ENCODE measurements at places on chromosomes 12 and 14. TPM values are rescaled to one million over a fixed set of nuclear protein-coding genes. Genes with fewer than 3 reads are reported as not detected.

- peak; percentile 38 for DNase-seq
Measured at GRCh38 chr12:125610971-125611370, 545.7 kb downstream of the AACS start.

GRCh38 chr12:27025116-27025515 is 2.8 kb downstream of the MED21 start:
- DNase-seq, result no peak

The TAS2R19 gene
- 7.8 TPM for total RNA-seq

- DNase-seq, result no peak
Measured at GRCh38 chr12:104577581-104577981, 120.8 kb downstream of the CHST11 start.

GRCh38 chr14:95068080-95068479 is 89.2 kb downstream of the DICER1 start:
- no peak for DNase-seq

DNA sequence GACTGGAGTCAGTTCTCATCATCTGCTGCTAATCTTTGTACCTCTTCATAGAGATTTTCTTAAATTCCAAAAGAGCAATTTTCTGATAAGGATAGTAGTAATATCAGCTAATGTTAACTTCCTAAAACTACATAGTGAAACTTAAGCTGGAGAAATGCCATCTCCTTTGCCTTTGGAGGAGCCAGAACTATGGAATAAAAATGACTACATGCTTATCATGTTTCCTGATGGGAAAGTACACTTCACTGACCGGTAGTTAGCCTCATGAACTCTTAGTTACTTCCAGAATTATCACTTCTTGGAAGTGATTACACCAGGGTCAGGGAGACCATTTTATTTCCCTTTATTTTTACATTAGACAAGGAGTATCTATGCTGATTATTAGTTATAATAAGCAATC is 1222.1 kb upstream of the TMEM132C start:
- DNase-seq, result no peak

The KRT2 gene
- not detected for total RNA-seq
